ENCODE measurements at places on chromosomes 1 and 21.

- peak; percentile 31 for DNase-seq
These were observed 320.2 kb downstream of the MATN1 start for GRCh38 chr1:30403061-30403645.

DNA sequence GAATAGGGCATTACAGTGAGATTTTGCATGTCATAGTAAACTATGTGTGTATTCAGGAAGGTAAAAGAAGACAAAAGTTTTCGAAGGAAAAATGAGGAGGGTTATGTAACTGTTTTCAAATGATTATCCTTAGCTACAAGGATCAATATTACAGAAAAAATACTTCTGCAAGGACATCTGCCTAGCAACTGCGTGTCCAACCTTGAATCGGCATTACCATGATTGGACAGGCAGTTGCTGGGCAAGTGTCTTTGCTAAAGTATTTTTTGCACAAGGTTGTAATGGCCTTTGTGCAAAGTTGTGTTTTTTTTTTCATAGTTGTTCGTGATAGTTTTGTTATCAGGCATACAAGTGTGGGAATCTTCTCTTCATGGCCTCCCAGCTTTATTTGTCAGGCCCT lies 136.8 kb downstream of the FASLG start:
- no peak for DNase-seq

- no peak for DNase-seq
These were observed 76.9 kb upstream of the NEK2 start for GRCh38 chr1:211752317-211752716.

GRCh38 chr1:238485057-238485911 lies 594.6 kb upstream of the ZP4 start:
- no peak for DNase-seq

DNA sequence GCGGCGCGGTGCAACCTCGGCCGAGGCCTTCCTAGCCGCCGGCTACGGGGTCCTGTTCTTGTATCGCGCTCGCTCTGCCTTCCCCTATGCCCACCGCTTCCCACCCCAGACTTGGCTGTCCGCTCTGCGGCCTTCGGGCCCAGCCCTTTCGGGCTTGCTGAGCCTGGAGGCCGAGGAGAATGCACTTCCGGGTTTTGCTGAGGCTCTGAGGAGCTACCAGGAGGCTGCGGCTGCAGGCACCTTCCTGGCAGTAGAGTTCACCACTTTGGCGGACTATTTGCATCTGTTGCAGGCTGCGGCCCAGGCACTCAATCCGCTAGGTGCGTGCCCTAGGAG lies 379 bp downstream of the PPCS start:
- DNase-seq = no peak

DNA sequence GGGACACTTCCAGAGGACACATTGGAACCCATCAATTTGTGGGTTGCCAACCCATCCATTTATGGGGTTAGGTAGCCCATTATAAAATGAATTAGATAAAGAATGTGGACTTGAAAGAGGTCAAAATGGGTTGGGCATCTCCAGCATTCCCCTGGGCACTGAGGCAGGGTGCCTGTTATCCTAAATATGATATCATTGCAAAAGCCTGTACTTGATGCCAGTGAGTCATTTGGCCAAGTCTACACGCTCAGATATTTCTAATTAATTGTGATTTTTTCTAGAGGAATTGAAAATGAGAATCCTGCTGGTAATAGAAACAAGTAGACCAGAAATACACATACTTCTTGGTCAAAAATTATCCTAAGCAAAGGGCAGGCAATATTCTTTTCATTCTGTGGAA lies 21.9 kb upstream of the NBL1 start:
- DNase-seq = no peak

GRCh38 chr1:5634893-5635292 lies 357.3 kb downstream of the NPHP4 start:
- DNase-seq = no peak

GRCh38 chr1:196910215-196910614 lies 22.4 kb downstream of the CFHR4 start:
- no peak for DNase-seq

DNA sequence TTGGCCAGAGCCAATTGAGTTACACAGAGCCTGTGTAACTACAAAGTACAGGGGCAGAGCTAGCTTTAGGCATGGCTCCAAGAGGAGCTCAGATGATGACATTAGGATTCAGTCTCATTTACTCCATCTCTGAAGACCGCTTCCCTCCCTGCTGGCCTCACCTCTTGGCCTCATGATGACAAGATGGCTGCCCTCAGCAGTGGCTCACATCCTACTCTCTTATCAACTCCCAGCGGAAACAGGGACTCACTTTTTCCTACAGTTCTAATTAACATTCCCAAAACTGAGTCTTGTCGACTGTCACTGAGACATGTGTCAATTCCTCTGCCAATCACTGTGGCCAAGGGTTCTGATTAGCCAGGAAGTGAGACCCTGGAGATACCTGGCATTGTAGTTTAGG lies 59.4 kb upstream of the ECE1 start:
- DNase-seq = no peak

- no peak for DNase-seq
These were observed 71.0 kb upstream of the CYP2J2 start for GRCh38 chr1:59997479-59998115.

GRCh38 chr1:166925810-166926478 lies 49.4 kb downstream of the ILDR2 start:
- no peak for DNase-seq

DNA sequence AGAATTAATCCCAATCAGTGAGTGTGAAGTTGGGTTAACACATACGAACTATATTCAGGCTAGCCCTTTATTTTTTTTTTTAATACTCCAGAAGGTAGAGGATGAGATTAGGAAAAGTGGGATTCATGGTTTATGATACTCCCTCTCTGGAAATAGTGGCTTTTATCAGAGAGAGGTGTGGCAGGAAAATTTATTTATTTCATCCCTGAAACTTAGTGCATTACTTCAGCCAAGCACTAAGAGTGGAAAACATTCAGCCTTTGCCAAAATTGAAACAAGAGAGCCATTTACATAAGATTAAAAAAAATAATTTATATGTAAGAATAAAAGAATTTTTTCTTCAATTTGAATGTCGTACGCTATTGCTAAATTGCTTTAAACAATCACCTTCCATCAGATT lies 35.0 kb downstream of the MTR start:
- DNase-seq = no peak

DNA sequence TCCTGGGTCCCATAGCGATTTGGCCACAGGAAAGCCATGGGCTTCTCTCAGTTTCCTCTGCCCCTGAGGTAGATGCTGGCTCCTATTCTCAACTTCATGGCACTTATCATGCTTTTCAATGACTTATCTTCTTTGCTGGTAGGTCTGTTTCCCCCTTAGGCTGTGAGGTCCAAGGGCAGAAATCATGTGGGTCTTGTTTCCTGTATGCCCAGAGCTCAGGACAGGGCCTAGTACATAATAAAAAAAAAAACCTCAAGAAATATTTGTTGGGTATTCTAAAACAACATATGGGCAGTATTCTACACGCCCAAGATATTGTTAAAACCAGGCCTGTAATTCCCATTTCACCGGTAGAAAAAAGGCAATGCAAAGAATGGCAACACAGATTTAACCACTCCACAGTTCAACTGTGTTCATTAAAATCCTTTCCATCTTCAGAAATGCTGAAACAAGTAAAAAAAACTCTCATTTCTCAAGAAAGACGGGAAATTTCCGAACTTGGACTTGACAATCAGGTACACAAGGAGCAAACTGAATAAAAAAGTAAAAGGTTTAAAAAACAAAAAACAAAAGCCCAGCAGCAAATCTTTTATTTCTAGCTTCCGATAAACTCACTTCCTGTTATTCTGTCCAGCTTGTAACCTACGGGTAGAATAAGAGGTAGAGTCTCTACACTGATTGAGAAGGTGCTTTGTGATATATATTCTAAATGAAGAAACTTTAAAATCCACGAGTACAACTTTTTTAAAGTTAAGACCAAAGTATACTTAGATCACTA lies 6.3 kb upstream of the TDRD10 start:
- no peak for DNase-seq

DNA sequence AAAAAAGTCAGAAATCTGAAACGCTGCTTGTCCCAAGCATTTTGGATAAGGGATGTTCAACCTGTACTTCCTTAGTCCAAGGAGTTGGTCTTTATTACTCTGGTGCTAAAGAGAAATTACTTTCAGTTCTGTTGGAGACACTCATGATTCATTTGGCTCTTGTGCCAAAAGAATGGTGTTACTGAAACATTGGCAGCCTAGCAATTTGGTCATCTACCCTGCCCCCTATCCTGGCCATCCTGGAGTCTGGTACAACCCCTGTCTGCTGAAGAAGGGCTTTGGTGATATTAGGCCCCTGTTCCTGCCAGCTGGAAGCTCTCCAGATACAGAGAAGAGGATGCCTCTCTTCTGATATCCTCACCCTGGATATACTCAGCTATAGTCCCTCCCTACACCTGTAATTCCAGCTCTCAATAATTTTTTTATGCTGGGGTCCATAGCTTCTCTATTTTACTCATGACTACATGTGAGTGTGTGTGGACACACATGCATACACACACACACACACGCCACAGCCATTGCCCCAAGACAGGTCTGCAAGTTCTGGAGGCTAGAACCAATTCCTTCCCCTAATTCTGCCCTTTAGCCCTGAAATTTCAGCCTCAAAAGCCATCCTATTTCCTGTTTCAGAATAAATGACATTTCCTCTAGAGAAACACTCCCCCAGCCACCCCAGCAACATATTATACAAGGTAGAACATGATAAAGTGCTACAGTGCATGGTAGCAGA lies 40.0 kb downstream of the LHX8 start:
- DNase-seq = no peak

- DNase-seq = no peak
These were observed 39.1 kb upstream of the NHLH2 start for GRCh38 chr1:115879977-115880376.

GRCh38 chr1:21018673-21019072 lies 158.0 kb downstream of the EIF4G3 start:
- no peak for DNase-seq

- DNase-seq = no peak
These were observed 17.8 kb upstream of the PGM1 start for GRCh38 chr1:63575340-63575826.

DNA sequence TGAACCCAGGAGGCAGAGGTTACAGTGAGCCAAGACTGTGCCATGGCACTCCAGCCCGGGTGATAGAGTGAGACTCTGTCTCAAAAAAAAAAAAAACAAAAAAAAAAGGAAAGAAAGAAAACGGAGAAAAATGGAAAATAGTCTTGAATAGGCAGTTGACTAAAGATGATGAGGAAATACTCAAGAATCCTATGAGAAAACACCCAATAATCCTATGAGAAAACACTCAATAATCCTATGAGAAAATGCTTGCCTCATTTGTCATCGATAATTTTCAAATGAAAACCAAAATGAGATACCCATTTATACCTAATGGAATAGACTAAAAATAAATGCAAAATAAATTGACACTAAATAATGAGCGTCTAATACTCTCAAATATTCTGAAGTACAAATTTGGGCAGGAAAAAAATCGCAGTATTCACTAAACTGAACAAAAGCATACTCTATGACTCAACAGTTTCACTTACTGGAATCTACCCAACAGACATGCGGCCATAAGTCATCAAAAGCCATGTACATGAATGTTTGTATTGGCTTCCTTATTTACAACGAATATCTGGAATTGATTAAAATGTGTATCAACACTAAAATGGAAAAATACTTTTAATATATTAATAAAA lies 733.9 kb upstream of the CHRM3 start:
- no peak for DNase-seq

GRCh38 chr1:86502721-86503405 lies 34.1 kb downstream of the CLCA1 start:
- DNase-seq = peak; percentile 76

DNA sequence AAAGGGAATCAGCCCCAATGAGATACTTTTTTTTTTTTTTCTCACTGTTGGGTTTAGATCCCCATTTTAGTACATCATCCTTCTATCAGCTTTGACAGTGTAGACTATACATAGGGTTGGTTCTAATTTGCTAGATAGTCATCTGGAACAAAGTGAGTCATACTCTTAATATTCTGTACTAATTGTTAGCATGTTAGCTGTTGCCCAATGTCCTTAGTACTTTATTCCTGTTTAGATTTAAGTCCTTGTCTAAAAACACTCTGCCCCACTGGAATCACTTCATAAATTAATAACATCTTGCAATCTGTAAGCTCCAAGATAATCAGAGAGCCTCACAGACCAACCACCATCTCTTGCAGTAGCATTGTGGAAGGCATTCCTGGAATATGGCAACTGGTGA lies 209.8 kb upstream of the KIAA0040 start:
- no peak for DNase-seq

DNA sequence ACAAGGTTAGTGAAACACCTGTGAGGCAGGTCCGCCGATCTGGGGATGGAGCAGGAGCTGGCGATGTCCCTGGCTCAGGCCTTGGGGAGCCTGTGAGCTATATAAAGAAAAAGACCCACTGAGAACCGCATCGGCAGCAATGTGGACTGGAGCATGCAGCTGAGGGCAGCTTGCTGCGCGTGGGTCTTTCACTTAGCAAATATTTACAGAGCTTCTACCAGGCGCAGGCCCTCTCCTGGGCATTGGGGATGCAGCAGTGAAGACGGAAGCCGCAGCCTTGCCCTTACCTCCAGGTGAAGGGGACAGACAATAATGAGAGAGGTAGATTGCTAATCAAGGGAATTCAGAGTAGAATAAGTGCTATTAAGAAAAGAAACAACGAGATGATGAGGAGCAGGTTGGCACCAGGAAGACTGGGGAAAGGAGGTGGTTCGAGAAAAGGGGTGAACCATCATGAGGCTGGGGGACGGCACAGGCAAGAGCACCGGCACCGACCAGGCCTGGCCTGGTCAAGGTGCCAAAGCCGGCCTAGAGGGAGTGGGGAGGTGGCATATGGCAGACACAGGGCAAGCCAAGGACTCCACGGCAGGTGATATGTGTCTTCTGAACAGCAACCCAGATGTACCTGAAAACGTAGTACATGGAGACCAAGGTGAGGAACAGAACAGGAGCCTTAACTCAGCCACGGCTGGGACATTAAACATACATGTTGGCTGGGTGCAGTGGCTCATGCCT lies 60.7 kb upstream of the PAX7 start:
- no peak for DNase-seq

DNA sequence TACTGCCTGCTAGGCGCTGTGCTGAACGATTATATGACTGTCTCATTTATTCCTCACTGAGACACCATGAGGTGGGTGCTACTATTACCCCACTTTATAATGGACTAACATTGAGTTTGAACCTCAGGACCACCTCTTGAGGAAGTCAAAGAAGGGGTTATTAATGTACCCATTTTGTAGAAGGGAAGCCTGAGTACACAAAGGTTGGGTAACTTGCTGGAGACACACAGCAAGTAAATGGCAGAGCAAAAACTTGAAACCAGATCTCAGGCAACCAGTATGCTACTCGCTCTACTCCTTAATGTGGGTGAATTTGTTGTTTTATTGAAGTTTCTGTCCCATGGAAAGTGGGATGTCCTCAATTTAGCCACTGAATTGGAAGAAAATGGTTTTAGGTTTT lies 30.1 kb downstream of the KCNA10 start:
- no peak for DNase-seq

Measured in RWPE2 (cell line).